ENCODE measurements at places on chromosomes 13 and 19.

DNA sequence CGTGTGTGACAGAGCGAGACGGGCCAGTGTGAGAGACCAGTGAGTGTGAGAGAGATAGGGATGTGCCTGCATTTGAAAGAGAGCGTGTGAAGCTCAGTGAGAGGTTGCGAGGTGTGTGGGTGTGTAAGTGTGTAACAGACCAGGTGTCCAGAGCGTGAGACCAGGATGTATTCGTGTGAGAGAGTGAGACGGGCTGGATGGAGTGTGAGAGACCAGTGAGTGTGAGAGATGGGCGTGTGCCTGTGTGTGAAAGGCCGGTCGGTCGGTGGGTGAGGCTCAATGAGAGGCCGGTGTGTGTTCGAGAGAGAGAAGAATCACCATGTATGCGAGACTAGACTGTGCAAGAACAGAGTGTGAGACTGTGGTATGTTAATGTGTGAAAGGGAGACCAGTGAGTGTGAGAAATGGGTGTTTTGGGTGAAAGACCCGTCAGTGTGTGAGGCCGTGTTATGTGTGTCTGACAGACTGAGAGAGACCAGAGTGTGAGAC lies 679 bp downstream of the ZNF471 start:
- no peak for DNase-seq

GRCh38 chr13:77056382-77056781 lies 29.4 kb upstream of the FBXL3 start:
- no peak for DNase-seq

- DNase-seq, result no peak
Observed at GRCh38 chr19:33859016-33859415, 62.3 kb downstream of the KCTD15 start.

GRCh38 chr13:36354842-36355623 lies 8.8 kb upstream of the SPART start:
- DNase-seq, result no peak

- DNase-seq, result no peak
Observed at GRCh38 chr19:4909156-4909896, at the start of gene UHRF1. Gene UHRF1, plus strand, starts transcription at chr19:4909501. Its CDS starts 1,385 bp downstream, at chr19:4910886.

DNA sequence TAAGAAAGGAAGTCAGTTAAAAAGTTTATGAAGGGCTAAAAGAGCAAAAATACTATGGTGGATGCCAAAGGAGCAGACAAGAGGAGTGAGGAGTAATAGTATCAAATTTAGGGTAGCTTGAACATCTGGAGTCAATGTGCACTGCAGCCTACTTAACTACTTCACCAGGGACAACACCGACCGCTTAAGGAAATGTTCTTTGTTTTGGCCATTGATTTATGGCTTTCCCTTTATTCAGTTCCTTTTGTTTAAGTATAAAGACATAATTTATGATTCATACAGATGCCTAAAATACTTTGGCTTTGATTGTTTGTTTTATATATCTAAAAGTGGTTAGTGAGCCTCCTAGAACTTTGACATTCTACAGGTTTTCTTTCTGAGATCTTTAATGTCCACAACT lies 276.3 kb upstream of the PRR20A start:
- DNase-seq, result no peak
